ENCODE measurements at places on chromosomes 2 and 18.

GRCh38 chr2:133682347-133682746, 114.1 kb upstream of the NCKAP5 start:
- no peak for DNase-seq

GRCh38 chr18:23365602-23366001, 87.5 kb upstream of the RIOK3 start:
- DNase-seq, result peak; percentile 75

- DNase-seq, result no peak
Measured at GRCh38 chr2:126770466-126770865, 114.5 kb downstream of the GYPC start.

- DNase-seq, result peak; percentile 56
Measured at GRCh38 chr2:150531591-150531990, 44.1 kb upstream of the RND3 start.

GRCh38 chr2:101717071-101717845, 19.8 kb downstream of the MAP4K4 start:
- no peak for DNase-seq

GRCh38 chr2:202529389-202529788, 105.4 kb upstream of the FAM117B start:
- DNase-seq, result peak; percentile 77

- DNase-seq, result peak; percentile 82
Measured at GRCh38 chr2:186576614-186577013, 13.2 kb upstream of the ITGAV start.

GRCh38 chr2:233085839-233086150, 25.7 kb downstream of the INPP5D start:
- no peak for DNase-seq

DNA sequence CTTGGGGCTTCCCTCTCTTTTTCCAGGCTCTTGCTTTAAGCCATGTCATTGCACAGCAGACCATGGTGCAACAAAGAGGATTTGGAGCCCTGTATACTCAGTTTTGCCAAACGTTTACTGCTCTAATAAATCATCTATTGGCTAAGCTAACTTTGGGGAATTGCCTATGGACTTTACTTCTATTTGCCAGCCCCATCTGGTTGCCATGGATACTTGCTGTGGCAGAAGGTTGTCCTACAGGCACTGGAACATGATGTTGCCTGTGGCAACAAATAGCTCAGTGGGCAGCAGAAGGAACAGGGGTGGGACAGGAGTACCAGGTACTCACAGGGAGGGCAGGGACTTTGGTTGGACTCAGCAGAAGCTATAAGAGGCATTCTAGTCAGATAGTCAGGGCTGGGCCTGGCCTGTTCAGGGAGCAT, 129.7 kb downstream of the CCDC85A start:
- DNase-seq, result no peak

DNA sequence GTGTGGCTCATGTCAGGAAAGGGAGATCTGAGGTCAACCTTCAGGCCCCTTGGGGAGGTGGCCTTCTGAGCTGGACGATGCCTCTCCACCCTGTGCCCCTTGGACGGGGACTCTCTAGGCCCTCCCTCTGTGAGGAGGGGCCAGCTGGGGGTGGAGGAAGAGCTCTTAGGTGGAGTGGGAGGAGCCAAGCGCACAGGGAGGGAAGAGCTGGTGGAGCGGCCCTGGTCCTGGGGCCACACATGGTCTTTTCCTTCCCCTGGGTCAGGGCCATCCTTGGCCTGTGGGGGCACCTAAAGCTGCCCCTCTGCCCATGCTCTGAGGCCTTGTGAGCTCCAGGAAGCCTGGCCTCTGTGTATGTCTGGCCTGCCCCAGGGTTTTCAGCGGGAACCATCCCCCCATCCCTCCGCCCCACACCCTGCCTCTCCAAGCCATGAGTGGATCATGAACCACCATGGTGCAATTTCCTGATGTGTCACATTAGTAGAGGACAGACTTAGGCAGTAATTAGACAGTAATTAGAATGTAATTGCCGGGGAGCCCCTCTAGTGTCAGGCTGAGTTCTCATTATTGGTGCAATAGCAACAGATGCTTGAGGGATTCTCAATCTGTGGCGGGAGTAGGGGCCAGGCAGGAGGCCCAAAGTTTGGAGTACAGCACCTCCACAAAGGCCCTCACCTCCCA, 63.0 kb downstream of the GLI2 start:
- no peak for DNase-seq

- no peak for DNase-seq
Measured at GRCh38 chr2:101087638-101088037, 63.5 kb downstream of the TBC1D8 start.

DNA sequence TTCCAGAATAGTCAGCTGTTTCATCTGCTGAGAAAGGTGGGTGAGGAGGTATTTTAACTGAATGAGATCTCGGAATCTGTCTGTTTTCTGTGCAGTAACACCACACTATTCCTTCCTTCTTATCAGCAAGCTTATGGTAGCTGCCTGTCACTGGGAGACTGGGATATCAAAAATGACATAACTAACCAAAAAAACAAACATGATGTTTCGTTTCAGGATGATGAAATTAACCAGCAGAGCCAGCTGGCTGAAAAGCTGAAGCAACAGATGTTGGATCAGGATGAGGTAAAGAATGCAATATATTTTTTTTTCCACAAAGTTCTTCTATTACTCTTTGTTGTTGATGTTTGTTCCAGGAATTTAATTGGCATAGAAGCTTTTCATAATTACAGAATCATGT, 59.8 kb upstream of the LYPD6B start:
- DNase-seq, result no peak

DNA sequence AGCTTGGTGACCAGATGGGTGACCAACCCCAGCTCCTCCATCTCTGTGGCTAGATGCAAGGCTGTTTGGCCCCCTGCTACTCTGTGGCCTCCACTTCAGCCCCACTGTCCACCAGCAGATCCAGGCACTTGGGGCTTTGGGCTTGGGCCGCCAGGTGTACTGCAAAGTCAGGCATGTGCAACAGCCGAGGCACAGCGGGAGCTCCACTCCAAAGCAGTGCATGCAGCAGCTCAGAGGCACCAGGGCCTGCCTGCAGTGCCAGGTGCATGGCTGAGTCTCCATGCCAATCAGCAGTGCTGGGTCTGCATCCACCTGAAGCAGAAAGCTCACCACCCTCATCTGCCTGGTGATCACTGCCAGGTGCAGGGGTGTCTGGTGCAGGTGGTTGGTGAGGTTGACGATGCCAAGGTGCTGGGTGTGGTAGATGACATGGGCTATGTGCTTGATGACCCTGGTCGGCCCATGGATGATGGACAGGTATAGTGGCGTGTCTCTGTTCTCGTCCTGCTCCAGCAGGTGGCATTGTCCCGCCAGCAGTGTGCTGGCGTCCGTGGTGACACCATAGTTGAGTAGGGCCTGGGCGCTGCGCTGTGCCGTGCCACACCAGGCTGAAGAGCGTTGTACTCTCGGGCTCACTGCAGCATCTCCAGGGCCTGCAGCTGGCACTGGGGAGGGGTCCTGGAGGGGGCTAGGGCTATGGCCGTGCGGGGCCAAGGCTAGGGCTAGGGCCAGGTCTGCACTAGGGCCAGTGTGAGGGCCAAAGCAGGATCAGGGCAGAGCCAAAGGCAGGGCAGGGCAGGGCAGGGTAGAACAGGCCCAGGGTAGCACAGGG, 1.0 kb upstream of the ANKRD62 start:
- no peak for DNase-seq

DNA sequence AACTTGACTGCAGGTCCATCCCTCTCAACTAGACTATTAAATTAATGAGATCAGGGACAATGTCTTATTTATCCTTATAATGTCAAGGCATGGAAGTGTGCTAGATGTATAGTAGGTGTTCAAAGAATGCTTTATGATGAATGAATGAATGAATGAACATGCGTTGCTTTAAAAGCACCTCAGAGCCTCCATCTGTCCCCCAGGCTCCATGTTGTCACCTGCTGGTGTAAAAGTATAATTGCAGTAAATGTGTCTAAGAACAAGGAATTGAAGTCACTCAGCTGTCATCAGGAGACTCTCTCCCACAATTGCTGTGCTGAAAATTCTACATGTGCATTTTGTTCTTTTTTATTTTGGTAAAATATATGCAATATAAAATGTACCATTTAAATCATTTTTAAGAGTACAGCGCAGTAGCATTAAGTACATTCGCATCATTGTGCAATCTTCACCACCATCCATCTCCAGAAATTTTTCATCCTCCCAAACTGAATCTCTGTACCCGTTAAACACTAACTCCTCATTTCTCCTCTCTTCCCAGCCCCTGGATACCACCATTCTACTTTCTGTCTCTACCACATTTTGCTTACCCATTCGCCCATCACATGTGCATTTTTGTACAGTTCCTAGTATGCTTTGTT, 52.6 kb downstream of the GNAL start:
- DNase-seq, result no peak
